ENCODE measurements at places on chromosomes 5 and 9. TPM values are rescaled to one million over a fixed set of nuclear protein-coding genes. Genes with fewer than 3 reads are reported as not detected.
A peak's percentile ranks its signal among the peaks of the same experiment; 100 is the strongest.

The P4HA2 gene
- 11.3 TPM for total RNA-seq

The PCDHA3 gene
- 0.32 TPM for total RNA-seq

The RUSC2 gene
- 17.4 TPM for total RNA-seq

The NKD2 gene
- total RNA-seq = 20.6 TPM

The HARS1 gene
- total RNA-seq = 92.7 TPM

The NR5A1 gene
- 0.35 TPM for total RNA-seq

The GFI1B gene
- not detected for total RNA-seq

The IL13 gene
- total RNA-seq = not detected

The LRRC19 gene
- total RNA-seq = not detected

The MCC gene
- 10.8 TPM for total RNA-seq

- no peak overlapping the region for H3K27ac ChIP-seq
- H3K27me3 ChIP-seq = no peaks in the 10 kb centered on the region
- peaks cover 30% of the 10 kb centered on the region for H3K4me1 ChIP-seq
- H3K4me3 ChIP-seq = no peak overlapping the region
These were observed 39.7 kb downstream of the PAM start for GRCh38 chr5:102794677-102795331.

- H3K36me3 ChIP-seq = no peaks in the 10 kb centered on the region
- no peak for DNase-seq
- peaks cover 3% of the 10 kb centered on the region for H3K27me3 ChIP-seq
- H3K27ac ChIP-seq = no peak overlapping the region
- H3K4me3 ChIP-seq = no peak overlapping the region
These were observed 297.1 kb upstream of the C9orf72 start for GRCh38 chr9:27870404-27870803.

- peak overlapping the region; percentile 84 for H3K27ac ChIP-seq
- H3K27me3 ChIP-seq = no peaks in the 10 kb centered on the region
- peaks cover 2% of the 10 kb centered on the region for H3K36me3 ChIP-seq
- DNase-seq = peak; percentile 53
These were observed 403 bp downstream of the KIF2A start for GRCh38 chr5:62306323-62306895.

DNA sequence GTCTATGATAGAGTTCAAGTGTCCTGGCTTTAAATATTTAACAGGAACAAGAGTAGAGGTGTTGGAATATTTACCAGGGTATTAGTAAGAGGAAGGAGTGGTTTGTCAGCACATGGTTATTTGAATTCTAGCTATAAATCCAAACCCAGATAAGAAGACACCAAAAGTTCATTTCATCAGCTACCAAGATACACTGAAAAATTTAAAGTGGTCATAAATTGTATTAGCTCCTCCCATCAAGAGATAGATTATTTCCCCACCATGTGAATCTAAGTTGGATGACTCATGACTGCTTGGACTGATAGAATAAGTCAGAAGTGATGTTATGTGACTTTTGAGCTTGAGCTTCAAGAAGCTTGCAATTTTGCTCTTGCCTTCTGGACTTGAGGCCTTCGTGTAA, 72.1 kb upstream of the GRAMD2B start:
- H3K27ac ChIP-seq = peak overlapping the region; percentile 37
- no peaks in the 10 kb centered on the region for H3K36me3 ChIP-seq
- H3K4me1 ChIP-seq = peaks cover 59% of the 10 kb centered on the region
- DNase-seq = no peak
- H3K27me3 ChIP-seq = no peaks in the 10 kb centered on the region

DNA sequence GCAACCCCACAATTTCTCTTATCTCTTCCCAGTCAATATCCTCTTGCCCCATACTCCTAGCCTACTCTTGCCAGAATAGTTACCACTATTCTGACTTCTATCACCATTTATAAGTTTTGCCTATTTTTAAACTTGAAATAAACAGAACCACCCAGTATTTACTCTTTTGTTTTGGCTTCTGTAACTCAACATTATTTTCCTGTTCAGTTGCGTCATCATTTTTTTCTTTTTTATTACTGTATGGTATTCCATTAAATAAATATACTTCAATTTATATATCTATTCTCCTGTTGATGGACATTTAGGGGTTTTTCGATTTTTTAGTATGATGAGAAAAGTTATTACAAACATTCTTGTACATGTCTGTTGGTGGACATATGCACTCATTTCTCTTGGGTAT, 62.6 kb upstream of the ERBIN start:
- DNase-seq = no peak
- H3K36me3 ChIP-seq = no peaks in the 10 kb centered on the region
- H3K27ac ChIP-seq = no peak overlapping the region
- no peaks in the 10 kb centered on the region for H3K27me3 ChIP-seq
- no peak overlapping the region for H3K4me3 ChIP-seq

DNA sequence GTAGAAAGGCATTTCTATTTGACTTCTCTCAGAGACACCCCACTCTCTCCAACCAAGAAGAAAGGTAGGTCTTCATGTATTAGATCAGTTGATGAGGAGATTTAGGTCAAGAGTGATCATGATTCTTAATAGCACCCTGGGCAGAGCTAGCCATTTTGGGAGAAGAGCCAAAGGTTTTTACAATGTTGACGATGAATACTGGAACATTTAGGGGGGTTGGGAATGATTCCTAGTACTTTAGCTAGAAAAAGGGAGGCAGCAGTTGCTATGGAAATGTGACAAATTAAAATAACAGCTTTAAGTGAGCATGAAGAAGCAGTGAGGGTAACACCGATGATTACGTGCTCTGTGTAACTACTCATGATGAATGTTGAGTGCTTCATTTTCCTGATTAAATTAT, 9.5 kb upstream of the RPS23 start:
- no peak overlapping the region for H3K27ac ChIP-seq
- no peak overlapping the region for H3K4me3 ChIP-seq
- DNase-seq = no peak
- no peaks in the 10 kb centered on the region for H3K27me3 ChIP-seq

GRCh38 chr5:98664736-98665135, 108.7 kb upstream of the RGMB start:
- H3K4me1 ChIP-seq = no peaks in the 10 kb centered on the region
- H3K27me3 ChIP-seq = no peaks in the 10 kb centered on the region
- no peak overlapping the region for H3K4me3 ChIP-seq
- H3K27ac ChIP-seq = no peak overlapping the region

DNA sequence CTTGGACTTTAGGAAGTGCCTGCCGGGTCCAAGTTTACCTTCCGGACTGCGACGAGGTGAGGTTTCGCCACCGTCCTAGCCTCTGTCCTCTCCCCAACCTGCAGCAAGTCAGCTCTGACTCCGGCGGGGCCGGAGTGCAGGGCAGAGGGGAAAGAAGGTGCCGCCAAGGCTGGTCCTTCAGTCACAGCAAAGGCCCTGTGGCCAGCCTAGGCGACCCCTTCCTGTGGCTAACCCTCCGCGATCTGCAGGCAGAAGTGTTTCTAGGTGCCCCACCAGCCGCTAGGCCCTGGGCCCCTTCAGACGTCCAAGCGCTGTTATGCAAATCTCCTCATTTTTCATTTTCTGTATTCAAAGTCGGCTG, 11.1 kb upstream of the NKX2-5 start:
- H3K27me3 ChIP-seq = peaks cover 78% of the 10 kb centered on the region
- no peak for DNase-seq
- no peak overlapping the region for H3K27ac ChIP-seq
- H3K4me1 ChIP-seq = peaks cover 60% of the 10 kb centered on the region
- peak overlapping the region; percentile 50 for H3K4me3 ChIP-seq

- H3K27ac ChIP-seq = no peak overlapping the region
- DNase-seq = no peak
- H3K4me1 ChIP-seq = peaks cover under 1% of the 10 kb centered on the region
- H3K4me3 ChIP-seq = no peak overlapping the region
These were observed 220.8 kb downstream of the SNX18 start for GRCh38 chr5:54738118-54738972.

- H3K4me3 ChIP-seq = no peak overlapping the region
- no peak for DNase-seq
- H3K4me1 ChIP-seq = no peaks in the 10 kb centered on the region
- peaks cover 25% of the 10 kb centered on the region for H3K36me3 ChIP-seq
These were observed 536.1 kb downstream of the ZNF608 start for GRCh38 chr5:124210111-124210910.

GRCh38 chr5:136506131-136506530, 140.8 kb upstream of the TRPC7 start:
- no peak for DNase-seq
- no peak overlapping the region for H3K27ac ChIP-seq

DNA sequence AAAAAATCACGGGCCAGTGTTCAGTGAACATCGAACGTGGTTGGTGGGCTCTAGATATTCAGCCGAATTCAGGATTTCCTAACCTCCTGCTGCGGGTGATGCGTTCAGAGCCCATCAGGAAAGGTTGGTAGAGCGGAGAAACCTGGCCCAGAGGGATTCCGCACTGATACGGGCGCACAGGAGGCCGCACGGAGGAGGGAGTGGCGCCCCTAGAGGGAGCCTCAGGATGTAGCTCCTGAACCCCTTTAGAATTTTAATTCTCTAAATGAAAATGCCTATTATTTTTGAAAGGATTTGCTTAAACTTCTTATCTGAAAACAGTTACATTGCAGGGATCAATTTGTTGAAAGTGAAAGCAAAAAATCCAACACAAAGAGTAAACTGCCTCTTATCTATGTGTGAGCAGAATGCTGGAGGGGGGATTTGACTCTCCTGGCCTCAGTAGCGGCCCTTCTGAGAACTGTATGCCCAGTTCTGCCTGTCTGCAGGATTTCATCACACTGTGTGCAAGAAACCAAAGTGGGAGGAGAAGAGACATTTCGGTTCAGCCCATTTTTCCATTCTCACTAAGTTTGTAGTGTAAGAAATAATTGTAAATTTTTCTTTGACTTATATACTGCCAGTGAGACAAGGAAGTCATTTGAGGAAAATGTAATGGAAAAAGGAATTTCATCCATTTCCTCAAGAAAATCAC, 75.9 kb downstream of the TENT4A start:
- no peak overlapping the region for H3K4me3 ChIP-seq
- no peak for DNase-seq
- H3K36me3 ChIP-seq = no peaks in the 10 kb centered on the region
- H3K27ac ChIP-seq = no peak overlapping the region
- peaks cover 8% of the 10 kb centered on the region for H3K4me1 ChIP-seq

- H3K27ac ChIP-seq = no peak overlapping the region
- DNase-seq = no peak
- H3K27me3 ChIP-seq = peaks cover 32% of the 10 kb centered on the region
- H3K36me3 ChIP-seq = no peaks in the 10 kb centered on the region
These were observed 14.7 kb downstream of the IGIP start for GRCh38 chr5:140140435-140140834.

DNA sequence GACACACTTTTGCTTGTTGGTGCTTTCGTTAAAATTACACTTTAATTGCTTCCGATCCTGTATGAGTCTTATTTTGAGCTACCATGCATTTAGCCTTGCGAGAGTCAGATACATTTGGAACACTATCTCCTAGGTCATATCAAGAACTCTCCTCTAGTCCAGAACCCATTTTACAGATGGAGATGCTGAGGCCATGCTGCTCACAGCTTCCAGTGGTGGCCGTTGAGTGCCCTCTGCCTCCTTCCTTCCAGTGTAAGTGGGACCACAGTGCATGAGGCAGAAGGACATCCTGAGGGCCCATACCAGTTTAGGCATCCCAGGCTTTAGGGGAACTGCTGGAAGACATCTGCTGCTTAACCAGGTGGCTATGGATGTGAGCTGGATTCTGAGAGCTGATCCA, 6.9 kb downstream of the CCNI2 start:
- H3K27ac ChIP-seq = no peak overlapping the region
- H3K4me1 ChIP-seq = no peaks in the 10 kb centered on the region
- peaks cover 4% of the 10 kb centered on the region for H3K36me3 ChIP-seq
- DNase-seq = no peak

- DNase-seq = no peak
- no peaks in the 10 kb centered on the region for H3K27me3 ChIP-seq
- no peak overlapping the region for H3K4me3 ChIP-seq
- no peaks in the 10 kb centered on the region for H3K4me1 ChIP-seq
These were observed 56.2 kb upstream of the GCNT4 start for GRCh38 chr5:75108515-75108914.

DNA sequence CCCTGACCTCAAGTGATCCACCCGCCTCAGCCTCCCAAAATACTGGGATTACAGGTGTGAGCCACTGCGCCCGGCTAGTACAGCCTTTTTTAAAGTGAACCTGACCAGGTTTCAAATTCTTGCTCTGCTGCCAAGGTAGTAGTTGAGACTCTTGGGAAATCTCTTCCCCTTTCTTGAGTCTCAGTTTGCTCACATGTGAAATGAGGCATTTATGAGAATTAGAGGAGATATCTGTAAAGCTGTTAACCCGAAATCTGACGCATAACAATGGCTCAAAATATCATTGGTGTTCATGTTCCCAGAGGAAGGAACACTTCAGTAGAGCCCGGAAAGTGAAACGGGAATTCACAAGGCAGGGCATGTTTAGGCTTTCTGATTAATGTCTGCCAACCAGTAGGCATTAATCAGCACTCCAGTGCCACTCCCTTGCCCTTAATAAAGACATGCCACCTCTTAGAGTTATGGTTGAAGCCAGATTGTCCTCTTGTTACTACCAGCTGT, 1.5 kb downstream of the ARPC5L start:
- no peaks in the 10 kb centered on the region for H3K27me3 ChIP-seq
- no peak for DNase-seq
- no peak overlapping the region for H3K27ac ChIP-seq
- peaks cover 44% of the 10 kb centered on the region for H3K4me1 ChIP-seq
- H3K4me3 ChIP-seq = peak overlapping the region; percentile 87
